ENCODE measurements at places on chromosomes 5 and 9.

DNA sequence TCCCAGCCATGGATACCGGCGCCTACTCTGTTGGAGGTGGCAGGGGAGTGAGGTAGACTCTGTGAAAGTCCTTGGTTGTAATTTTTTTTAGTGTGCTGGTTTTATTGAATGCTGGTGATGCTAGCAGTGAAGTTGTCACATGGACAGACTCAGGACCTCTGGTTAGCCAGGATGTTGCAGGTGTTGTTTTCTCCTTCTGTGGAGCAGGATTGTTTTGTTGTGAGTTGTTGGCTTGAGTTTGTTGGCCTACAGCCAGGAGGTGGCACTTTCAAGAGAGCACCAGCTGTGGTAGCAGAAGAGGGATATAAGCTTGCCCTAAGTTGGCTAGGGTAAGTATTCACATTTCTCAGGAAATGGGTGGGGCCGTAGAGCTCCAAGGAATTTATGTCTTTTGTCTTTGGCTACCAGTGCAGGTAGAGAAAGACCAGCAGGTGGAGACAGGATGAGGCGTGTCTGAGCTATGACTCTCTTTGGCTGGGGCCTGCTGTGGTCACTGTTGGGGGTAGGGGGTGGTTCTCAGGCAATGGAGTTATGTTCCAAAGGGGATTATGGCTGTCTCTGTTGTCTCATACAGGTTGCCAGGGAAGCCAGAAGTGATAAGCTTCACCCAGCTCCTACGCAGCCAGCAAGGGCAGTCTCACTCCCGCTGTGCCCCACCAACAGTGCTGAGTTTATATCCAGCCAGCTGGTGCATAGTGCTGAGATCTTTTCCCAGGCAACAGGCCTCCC is 248.7 kb downstream of the TAF11L14 start:
- no peak for DNase-seq

GRCh38 chr5:74179701-74180100 is 460.8 kb downstream of the ENC1 start:
- no peak for DNase-seq

DNA sequence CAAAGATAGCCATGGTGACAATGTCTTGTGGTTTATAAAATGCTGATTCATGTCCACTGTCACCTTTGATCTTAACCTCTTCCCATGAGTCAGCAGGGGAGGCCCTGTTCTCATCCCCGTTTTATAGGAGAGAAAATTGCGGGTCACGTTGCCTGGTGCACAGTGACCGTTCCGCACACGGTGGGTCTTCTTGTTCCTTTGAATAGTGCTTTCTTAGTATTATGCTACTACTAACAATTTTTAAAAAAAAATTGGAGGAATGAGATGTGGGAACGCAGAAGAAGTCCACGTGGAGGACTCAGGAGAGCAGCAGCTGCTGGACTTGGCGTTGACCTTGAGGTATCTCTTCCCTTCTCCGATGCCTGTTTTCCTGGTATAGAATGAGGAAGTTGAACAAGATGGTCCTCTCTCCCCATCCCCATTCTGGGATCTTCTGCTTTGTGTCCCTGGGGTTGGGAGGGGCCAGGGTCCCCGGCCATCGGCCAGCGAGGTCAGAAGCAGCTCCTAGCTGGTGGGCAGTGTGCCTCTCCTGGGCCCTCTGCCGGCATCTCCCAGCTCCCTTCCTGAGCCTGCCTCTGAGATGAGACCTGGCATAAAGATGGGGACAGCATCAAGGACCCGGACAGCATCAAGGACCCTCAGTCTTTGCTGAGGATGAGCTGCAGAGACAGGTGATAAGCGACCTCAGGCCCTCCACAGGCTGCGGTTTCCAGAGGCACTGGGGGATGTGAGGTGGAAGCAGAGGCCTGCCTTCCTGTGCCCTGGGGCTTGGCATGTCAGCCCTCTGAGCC is 143.9 kb downstream of the C9orf50 start:
- no peak for DNase-seq

- no peak for DNase-seq
These were observed 403.9 kb downstream of the CDH18 start for GRCh38 chr5:19584131-19584530.

DNA sequence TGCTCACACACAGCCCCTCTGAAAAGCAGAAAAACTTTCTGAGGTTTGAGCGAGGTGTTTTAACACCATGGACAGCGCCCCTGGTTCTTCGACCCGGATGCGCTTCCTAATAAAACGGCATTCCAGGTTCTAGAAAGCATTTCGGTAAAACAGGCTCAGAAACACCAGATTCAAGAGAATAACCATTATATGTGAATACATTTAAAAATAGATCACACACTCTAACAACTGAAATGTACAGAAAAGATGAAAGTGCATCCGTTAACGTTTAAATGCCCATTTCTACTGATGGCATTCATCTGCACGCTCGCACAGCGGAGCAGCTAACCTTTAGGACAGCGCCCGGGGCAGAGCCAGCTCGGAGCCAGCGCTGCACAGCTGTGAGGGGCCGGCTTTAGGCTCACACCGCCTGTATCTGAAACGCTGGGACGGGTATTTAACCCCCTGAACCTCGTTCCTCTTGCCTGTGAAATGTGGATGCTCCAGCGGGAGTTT is 26.3 kb upstream of the TENT4A start:
- no peak for DNase-seq

DNA sequence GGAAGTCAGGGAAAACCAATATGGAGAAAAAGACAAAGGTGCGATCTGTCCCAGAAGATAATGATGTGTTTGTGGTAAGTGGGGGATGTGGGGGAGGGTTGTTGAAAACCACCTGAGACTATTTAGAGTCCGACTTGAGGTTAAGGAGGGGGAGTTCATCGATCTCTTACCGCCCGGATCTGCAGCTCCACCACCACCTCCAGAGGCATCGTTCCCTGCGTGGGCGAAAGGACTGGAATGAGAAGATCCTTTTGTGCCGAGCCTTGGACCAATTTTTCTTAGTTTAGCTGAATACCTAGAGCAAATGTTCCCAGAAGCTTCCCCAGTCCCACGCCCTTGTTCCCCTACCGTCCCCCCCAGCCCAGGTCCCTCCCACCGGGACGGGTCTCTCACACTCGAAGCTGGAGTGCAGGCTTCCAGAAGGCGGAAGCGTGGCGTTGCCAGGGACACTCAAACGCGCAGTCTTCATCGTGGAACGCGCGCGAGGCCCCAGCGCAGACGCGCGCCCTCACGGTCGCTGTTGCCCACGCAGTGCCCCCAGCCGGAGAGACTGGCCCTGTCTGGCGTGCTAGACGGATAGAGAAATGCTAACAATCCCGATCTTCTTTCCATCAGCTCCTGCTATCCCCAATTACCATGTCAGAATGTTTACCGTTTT is at the start of gene SPATA6L:
Gene SPATA6L (minus strand): TSS at position 439 of the 658 bp plus-strand sequence. CDS start 230 bp downstream, at position 209.
- DNase-seq, result peak; percentile 33

- DNase-seq, result no peak
These were observed 10.9 kb downstream of the HK3 start for GRCh38 chr5:176888016-176888864.

DNA sequence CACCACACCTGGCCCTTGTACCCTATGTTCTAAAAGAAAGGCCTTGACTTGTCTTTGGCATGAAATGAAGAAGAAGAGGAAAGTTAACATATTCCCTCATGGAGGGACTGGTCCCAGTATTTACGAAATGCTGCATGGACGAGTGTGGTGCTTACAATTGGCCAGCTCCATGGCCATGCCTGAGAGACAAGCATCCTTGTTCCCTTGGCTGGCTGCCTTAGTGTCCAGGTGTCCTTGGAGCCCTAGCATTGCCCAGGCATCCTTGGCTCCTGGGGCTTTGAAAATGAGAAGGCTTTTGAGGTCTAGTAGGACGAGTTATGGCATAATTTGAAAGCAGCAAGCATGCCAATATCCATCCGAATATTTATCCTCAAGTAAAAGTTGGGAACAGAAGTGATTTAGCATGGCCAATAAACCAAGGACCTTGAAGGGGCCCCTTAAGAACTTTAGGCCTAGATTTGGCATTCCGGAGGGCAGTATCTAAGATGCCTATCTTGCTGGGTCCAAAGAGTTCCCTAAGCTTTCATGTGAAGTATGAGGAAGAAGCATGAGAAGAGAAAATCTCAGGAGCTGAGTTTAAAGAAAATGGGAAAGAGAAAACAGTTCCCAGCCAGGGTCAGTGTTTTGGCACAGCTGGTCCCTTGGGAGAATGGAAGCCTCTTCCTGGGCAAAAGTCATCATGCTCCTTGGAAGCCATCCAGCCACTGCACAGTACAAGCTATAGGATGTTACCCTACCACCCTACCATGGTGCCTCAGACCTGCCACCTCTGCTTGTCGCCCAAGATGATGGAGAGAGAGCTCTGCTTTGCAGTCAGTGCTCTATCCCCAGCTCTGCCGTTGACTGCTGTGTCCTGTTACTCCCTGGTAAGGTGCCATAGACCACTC is 91.0 kb downstream of the AOPEP start:
- no peak for DNase-seq

DNA sequence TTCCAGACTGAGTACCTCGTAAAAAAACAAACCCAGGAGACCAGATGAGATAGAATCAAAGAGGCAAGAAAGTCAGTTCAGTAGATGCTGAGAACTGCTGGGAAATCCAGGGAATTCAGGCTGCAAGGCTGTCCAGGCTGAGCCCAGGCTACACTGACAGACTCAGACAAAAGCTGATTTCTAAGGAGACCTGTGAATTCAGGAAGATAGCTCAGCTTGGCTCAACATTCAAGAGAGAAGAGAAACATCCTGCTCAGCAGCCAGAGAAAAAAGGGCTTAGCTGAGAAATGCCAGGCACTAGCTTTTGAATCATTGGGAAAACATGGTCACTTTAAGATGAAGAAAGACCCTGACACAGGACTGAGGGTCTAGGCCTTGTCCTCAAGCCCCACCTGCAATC is 118.2 kb upstream of the SLC44A1 start:
- DNase-seq, result no peak

- no peak for DNase-seq
These were observed 98.4 kb upstream of the CPLX2 start for GRCh38 chr5:175772747-175773533.

- no peak for DNase-seq
These were observed 22.2 kb downstream of the AK8 start for GRCh38 chr9:132855904-132856303.

DNA sequence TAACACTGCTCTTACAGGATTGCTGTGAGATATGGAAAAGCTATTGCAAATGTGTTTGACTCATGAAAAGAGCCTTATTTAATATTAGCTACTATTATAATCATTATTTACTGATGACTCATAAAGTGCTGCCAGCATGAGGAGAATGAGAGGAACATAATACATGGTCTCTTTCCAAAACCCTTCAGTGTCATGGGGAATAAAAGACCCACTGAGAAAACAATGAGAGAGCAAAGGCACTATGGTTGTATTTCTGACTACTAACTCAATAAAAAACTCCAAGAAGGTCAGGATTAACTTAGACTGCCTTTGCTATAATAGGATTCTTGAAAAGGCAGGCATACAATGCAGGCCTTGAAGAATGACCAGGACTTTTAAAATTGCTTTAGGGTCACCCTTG is 633.5 kb downstream of the DTWD2 start:
- DNase-seq, result no peak

DNA sequence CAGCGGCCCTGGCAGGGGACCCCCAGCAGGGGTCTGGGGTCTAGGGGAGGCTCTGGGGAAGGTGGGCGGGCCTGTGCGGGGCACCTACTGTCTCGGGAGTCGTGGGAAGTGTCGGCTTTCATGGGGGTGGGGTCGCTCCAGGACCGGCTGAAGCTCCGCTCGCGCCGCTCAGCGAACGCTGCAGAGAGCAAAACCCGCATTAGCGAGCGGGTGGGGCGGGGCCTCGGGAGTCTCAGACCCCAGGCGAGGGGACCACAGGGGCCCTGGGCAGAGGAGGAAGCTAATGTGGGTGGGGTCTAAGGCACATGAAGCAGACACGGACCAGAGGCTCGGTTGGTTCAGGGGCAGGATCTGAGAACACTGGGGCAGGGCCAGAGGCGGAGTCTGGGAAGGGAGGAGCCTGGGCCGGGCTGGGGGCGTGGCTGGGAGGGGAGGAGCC is 5.5 kb downstream of the NSMF start:
- peak; percentile 56 for DNase-seq

DNA sequence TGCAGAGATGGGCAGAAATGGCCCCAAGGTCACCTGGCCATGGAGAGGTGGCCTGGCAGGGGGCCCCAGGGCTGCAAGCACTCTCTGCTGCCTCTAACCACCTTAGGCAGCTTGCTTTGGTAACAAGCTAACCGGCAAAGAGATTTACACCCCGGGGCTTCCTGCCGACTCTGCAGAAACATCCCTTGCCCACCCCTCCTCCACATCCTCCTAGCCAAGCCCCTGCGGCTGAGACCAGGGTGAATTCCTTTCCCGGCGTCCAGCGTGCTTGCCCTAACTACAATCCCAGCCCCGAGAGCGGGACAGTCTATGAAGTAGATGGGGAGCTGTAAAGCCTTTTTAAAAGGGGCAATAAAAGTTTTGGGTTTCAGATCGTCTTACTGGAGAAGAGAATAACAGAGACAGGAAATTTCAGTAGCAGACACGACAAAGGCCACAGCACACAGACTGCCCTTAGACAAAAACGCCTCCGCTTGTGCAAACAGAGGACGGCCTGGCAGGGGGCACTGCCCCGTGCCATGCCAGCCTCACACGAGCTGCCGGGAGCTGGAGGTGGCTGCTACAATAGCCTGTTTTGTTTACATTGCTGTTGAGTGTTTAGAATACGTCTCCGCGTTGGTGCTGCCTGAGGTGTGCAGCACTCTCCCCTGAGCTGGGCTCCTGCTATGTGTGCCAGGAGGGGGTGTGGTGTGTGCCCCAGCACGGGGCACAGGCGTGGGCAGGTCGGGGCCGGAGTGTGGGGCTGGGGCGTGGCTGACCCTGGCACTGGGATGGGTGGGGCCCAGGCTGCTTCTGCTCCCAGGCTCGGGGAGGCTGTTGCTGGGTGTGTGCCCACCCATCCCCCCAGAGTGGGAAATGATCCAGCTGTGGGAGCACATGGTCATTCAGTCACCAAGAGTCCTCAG is 15.3 kb downstream of the MYMK start:
- no peak for DNase-seq

GRCh38 chr5:100691085-100691484 is 155.9 kb downstream of the FAM174A start:
- no peak for DNase-seq

DNA sequence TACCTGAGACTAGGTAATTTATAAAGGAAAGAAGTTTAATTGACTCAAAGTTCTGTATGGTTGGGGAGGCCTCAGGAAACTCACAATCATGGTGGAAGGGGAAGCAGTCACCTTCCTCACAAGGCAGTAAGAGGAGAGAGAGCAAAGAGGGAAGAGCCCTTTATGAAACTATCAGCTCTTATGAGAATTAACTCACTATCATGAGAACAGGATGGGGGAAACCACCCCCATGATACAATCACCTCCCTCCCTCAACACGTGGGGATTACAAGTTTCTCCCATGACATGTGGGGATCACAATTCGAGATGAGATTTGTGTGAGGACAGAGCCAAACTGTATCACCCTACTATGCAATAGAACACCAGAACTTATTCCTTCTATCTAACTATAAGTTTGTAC is 27.9 kb downstream of the CD274 start:
- DNase-seq, result no peak
